ENCODE measurements at places on chromosomes 2 and 18.

GRCh38 chr18:36321658-36322407 is 24.3 kb downstream of the FHOD3 start:
- no peak for DNase-seq

DNA sequence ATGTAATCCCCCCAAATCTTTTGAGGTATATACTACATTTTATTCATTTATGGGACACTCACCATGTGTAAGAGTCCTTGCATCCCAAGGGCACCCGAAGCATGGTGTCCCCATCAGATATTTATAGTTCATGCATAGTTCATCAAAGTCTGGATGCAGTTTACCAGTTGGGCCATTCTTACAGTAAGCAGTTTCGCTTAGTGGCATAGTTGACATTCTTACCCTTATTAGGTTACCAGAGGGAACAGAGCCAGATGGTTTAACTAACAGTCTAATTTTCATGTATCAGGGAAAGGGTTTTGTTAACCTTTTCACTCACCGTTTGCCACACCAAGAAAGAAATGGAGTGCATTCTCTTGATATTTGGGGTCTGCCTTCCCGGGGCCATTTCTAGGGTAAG is 7.1 kb downstream of the ZNF407 start:
- DNase-seq: no peak

DNA sequence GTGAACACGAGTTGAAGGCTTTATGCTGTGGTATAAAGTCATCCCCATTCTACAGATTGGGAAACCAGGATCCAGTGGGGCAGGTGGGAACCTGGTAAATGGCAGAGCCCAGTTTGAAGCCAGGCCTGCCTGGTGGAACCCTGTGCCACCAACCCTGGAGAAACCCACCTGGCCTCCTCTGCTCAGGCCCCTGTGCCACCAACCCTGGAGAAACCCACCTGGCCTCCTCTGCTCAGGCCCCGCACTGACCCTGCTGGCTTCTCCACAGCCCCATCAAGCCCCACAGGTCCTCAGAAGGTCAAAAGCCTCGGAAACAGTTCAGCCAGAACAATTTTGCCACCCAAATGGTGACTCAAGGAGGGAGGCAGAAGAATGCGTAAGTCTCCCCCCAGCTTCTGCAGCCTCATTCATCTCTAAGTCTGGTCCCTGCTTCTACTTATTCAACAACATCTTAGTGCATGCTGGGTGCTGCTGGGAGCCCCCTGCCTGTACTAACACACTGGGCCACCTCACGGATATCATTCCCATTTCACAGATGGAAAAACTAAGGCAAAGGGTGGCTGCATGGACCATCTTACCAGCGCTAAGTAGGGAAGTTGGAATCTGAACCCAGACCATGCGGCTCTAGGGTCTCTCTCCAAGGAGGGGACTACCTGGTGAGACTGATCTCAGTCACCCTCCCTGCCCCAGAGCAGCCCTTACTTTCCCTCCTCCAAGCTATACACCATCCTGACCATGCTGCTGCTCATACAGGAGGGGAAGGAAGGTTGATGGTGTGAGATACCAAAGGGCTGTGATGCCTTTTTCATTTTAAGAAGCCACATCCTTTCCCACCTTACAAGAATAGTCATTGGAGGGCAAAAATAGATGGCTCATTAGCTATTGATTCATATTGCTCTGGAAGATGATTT is 93.7 kb upstream of the ID2 start:
- DNase-seq: no peak

DNA sequence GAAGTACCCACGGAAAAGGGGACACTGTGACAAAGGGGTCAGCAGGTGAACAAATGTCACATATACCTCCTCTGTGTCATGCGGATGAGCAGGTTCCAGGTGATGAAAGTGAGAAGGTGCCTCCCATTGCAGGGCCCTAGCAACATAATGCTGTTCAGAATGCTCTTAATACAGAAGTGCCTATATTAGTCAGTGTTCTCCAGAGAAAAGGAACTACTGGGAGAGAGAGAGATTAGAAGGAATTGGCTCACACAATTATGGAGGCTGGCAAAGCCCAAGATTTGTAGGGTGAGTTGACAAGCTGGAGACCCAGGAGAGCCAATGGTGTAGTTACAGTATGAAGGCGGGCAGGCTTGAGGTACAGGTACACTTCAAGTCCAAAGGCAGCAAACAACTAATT is 98.1 kb upstream of the CDC42EP3 start:
- no peak for DNase-seq

DNA sequence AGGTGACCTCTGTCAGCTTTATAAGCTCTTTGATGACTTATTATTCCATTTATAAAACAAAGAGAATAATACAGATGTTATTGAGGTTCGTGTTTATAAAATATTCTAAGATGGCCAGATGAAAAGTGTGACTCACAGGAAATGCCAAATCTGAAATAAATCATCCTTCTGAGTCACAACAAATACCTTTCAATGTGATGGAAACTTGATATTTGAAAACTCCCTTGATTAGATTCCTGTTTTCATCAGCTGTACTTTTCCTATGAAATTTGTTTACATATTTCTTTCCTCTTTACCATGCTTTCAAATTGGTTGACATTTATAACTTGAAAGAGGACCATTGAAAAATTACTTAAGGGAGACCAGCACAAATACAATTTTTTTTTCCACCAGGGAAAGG is 30.6 kb upstream of the PPP1R1C start:
- DNase-seq: no peak

DNA sequence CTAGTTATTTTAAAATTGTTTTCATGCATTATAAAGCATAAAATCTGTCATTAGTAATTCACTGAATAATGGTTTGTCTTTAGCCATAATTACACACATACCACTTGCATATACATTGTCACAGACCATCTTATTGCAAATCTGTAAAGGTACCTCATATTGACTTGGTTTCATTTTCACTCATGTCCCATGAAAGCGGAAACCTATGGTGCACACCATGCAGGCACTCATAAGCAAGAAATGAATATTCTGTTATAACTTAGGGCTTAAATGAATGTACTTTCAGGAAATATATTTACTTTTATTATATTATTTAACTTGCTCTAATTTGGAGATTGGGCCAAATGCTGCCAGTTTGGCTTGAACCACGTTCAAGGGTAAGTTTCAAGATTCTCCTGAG is 29.2 kb upstream of the STK17B start:
- no peak for DNase-seq

GRCh38 chr2:172736424-172737174 is 954 bp downstream of the RAPGEF4 start:
- DNase-seq: no peak

DNA sequence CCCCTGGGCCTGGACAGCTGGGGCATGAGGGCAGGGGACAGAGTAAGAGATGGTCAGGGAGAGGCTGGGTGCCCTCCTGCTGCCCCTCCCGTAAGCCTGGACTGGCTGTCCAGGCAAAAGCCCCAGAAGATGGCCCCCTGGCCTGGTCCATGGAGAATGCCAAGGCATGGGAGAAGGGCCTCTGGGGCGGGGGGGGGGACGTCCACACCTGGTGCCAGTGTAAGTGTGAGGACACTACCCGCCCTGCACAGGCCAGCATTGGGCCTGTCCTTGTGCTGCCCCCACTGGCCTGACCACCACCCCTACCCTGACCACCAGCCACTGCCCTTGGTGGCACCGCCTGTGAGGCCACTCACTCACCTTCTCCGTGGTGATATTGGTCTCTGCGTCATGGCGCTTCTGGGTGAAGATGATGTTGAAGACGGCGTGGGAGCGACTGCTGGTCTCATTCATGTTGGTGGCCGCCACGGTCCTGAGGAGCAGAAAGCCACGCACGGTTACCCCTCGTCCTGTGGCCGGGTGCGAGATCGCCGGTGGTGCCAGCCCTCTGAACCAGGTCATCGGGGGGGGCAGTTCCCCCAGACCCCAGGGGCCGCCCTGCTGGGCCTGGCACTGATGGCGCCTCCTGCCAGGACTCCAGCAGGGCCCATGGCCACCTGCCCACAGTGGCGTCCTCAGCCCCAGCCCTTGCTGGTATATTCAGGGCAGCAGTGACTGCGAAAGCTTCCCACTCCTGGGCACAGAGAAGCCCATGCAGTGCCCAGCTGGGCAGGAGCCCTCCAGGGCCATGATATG is 35.2 kb downstream of the KIF1A start:
- DNase-seq: no peak

DNA sequence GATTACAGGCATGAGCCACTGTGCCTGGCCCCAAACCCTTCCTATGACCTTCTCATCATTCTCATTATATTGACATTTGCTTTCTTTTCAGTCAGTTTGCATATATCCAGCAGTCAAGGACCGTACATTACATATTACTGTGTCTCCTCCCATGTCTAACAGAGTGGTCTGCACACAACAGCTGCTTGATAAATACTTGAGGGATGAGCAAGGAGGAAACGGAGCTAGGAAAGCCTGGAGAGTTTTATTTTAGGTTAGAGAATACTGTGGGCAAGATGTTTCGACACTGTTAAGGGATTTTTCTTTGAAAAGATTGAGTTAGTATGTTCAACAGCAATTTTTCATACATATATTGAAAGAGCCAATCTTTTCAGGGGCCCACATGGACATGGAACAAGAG is 76.2 kb upstream of the CHRNA1 start:
- no peak for DNase-seq

GRCh38 chr2:239208465-239209180 is 192.2 kb downstream of the HDAC4 start:
- DNase-seq: no peak

DNA sequence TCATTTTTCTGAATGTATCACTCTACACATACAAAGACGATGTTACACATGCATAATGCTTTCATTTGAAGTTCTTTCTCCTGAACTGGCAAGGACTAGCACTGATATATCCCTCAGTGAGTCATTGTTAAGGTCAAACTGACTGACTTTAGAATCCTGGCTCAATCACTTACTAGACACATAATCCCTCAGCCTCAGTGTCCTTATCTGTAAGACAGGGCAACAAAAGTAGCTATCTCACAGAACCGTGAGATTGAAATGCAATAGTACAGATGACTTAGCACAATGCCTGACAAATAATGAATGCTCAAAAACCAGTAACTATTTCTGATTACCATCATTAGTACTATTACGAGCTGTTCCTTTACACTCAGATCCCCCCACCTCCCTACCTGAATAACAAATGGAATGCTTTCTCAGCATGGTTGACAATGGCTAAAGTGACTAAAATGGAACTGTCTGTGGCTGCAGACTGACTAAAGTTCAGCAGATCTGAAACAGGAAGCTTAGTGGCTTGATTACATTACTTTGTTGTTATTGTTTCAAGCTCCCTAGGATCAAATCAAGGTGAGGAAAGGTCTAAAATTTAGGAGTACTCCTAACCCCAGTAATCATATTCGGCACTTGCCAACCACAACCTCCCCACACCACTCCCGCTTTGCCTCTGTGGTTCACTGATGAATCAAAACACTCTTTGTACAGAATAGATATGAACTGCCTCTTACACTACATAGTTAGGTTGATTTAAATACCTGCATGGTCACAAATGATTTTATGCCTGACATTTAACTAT is 35.8 kb upstream of the CACNB4 start:
- DNase-seq: no peak

GRCh38 chr2:159551806-159552205 is 64.5 kb downstream of the BAZ2B start:
- no peak for DNase-seq

DNA sequence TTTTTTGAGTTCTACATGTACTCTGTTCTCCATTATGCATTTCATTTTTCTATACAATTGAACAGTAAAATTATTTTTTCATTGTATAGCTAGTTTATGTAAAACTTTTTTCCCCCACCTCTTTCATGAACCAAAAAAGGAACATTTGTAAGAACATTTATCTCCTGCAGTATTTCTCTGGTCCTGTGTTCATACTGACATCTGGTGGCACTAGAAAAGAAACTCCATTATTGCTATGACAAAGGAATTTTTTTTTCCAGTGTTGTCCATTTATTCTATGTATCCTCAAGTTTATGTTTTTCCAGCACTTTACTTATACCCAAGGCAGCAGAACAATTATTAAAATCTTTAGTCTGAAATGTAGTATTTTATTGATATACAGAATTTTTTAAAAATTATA is 27.4 kb upstream of the CHAC2 start:
- DNase-seq: no peak

GRCh38 chr2:128250229-128251025 is 68.2 kb downstream of the HS6ST1 start:
- no peak for DNase-seq

DNA sequence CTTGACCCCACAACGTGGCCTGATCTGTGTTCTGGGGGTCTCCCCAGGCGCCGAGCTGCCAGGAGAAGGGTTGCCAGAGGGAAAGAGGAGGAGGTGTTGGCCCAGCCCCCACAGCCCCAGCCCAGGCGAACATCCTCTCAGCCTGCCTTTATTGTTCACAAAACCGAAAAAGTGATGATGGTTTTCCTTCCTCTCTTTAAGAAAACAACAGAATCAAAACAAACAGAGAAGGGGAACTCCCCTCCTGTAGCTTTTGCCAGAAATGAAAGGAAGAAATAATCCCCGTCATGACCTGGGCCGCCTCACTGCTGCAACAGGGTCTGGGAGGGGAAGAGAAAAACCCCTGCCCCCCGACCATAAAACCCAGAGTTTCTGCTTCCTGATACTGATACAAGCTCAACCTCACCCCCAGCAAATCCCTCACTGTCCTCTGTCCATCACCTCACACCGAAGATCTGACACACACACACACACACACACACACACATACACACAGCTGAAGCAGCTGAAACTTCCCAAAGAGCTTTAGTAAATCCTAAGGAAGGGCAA is 52.0 kb downstream of the ZFP36L2 start:
- peak; percentile 67 for DNase-seq

GRCh38 chr2:159124931-159125467 is 156.6 kb downstream of the TANC1 start:
- no peak for DNase-seq

- no peak for DNase-seq
These were observed 1507.2 kb upstream of the PIK3C3 start for GRCh38 chr18:40447820-40448219.

GRCh38 chr18:26992926-26993325 is 127.4 kb upstream of the AQP4 start:
- no peak for DNase-seq

DNA sequence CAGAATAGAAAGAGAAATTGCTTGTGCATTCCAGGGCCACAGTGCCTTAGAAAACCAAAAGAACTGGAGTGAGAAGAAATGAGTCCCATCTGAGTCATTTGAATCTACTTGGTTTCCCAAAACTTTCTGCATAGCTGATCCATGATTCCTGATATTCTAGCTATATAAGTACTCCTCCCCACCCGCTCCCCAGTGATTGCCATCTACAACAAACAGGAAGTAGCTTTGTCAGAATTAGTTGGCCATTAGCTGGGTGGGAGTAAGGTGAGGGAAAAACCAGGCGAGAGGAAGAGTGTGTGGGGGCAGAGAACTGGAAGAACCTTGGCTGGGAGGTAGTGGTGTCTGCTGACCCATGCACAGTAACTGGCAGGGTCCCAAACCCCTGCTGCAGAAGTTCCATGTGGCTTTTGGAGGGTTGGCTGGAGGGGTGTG is 122.1 kb downstream of the ACAA2 start:
- no peak for DNase-seq

GRCh38 chr2:128304330-128304714 is 14.3 kb downstream of the HS6ST1 start:
- no peak for DNase-seq

- DNase-seq: no peak
These were observed 35.9 kb downstream of the MAP4K4 start for GRCh38 chr2:101733257-101733993.

- no peak for DNase-seq
These were observed 49.7 kb downstream of the TSN start for GRCh38 chr2:121804997-121805765.

- DNase-seq: no peak
These were observed 44.7 kb downstream of the THSD7B start for GRCh38 chr2:136809998-136810397.

- DNase-seq: no peak
These were observed 3.2 kb upstream of the TTC39C start for GRCh38 chr18:24011123-24011917.

Data from activated CD4-positive, CD25-positive, alpha-beta regulatory T cell treated with anti-CD3 and anti-CD28 coated beads, Interleukin-2, amount 50 U/mL, for 72 hours (primary cell).